ENCODE measurements at places on chromosomes 13 and 19. TPM values are rescaled to one million over a fixed set of nuclear protein-coding genes. Genes with fewer than 3 reads are reported as not detected.

ATP11A gene
- 6.6 TPM for total RNA-seq

TMEM238 gene
- 1.2 TPM for total RNA-seq

RASIP1 gene
- 0.07 TPM for total RNA-seq

TMPRSS9 gene
- total RNA-seq, result not detected

CABP5 gene
- not detected for total RNA-seq

CLEC11A gene
- 7.9 TPM for total RNA-seq

FXYD1 gene
- total RNA-seq, result not detected

DNA sequence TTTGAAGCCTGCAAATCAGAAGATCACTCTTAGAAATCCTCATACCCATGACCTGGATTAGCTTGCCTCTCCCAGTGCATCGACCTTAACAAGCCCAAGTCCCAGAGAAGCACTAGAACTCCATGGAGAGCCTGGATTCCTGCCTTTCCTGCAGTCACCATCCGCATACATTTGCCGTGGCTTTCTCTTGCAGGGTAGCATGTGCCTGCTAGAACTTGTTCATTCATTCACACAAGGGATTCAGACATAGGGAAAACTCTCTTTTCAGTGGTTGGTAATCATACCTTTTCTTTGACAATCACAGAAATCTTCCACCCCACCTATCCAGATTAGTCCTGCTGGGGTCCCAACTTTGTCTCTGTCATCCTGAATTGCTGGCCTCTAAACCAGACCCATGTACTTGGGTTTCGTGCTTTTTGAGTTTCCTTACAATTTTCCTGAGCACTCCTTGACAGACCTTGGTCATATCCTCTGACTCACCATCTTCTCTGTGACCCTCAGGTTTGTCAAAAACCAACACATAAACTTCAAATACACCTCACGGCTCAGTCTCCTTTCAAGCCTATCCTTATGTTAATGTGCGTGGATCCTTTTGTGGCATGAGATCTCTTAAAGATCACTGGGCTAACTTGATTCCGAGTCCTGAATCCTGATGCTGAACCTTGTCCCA lies 355.0 kb downstream of the MYO16 start:
- DNase-seq, result no peak

DNA sequence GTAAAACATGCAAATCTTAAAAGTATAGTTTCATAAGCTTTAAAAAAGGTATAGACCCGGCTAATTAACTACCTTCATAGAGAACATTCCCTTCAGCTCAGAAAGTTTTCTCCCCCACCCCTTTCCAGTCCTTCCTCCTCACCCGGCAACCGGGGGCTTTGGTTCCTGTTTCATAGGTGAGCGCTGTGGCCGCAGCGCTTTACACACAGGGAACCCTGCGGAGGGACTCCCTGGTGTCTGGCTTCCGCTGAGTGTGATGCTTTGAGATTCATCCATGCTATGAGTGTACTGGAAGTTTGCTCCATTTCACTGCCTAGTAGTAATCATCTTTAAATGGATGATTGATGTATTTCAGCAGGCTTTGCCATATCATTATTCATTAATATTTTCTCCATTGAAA lies 26.0 kb upstream of the PABPC3 start:
- no peak for DNase-seq

DNA sequence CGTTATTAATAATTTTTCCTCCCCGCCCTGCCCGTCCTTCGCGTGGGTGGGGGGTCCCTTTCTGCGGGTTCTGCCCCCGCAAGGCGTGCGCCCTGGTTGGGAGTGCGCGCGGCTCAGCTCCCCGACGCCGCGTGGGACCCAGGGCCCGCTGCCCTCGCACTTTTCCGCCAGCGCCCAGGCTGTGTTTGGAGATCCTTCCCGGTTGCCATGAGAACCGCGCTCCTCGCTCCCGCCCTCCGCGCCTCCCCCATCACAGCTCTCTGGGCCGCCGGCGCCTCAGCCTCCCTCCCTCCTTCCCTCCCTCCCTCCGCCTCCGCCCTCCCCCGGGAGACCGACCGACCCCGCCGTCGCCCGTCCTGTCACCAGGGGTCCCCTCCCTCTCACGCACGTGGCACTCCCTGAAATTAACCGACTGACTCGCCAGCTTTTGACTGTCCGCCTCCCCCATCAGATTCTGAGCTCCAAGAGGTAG lies 2.4 kb upstream of the SSBP4 start:
- peak; percentile 83 for DNase-seq

GRCh38 chr13:69947582-69947981 lies 160.0 kb upstream of the ATXN8OS start:
- DNase-seq, result no peak

DNA sequence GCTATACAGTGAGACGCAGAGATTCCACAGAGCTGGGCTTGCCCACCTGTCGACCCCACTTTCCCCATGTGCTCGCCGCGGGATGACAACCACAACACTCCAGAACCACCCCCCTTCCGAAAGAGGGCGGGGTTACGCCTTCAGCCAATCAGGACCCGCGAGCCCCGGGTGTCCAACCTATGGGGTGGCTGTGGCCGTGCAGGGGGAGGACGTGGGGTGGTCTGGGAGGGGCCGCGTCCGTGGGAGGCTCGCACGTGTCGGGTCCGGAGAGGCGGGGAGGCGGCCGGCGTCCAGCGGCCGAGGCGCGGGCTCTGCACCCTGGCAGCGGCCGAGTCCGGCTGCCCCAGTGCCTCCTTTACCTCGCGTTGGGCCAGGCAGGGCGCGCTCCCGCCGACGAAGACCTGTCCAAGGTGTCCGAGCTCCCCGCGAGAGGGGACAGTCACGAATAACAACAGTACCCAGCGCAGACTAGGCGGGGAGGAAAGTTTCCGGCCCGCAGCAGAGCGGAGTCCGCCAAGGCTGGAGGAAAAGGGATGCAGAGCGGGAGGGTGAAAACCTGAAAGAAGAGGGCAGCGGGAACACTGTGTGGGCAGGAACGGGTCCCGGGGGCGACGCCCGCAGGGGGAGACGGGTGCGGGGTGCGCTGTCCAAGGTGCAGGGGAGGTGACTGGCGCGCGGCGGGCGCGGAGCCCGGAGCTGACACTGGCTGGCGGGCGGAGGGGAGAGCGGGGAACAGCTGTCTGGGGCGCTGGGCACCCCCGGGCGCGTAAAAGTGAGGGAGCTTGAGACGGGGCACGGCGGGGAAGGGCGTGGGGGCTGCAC lies 911 bp downstream of the ENOX1 start:
- DNase-seq, result peak; percentile 52

- no peak for DNase-seq
Observed at GRCh38 chr13:31035185-31035965, 102.9 kb downstream of the TEX26 start.

- no peak for DNase-seq
Observed at GRCh38 chr13:109114991-109115390, 485.6 kb downstream of the MYO16 start.

DNA sequence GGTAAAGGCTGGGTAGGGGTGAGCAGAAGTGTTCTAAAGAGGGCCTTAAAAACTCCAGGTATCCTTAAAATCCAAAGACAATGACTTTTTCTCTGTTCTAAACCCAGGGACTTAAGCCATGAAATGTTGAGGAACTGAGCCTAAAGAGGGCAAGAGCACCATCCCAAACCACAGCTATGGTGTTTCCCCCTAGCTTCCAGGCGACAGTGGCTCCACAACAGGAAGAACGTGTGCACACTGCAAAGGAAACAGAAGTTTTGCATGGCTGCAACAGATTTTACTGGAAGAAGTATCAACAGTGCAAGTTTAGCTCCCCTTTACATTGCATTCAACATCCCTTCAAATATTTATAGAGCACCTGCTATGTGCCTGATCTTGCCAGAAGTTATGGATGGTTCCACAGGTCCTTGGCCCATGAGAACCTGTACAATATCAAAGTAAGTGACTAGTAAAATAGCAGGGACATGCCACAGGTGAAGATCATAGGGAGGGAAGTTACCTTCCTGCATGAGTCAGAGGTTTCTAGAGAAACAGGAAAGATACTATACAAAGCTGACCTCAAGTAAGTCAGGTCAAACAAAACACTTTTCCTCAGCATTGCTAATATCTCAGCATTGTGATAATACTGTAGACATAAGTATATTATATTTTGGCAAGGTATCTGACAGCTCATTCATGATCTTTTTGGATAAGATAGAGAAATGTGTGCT lies 8.4 kb upstream of the KCTD12 start:
- DNase-seq, result no peak

All from A172 (cell line).